ENCODE measurements at places on chromosomes 2 and 18.

DNA sequence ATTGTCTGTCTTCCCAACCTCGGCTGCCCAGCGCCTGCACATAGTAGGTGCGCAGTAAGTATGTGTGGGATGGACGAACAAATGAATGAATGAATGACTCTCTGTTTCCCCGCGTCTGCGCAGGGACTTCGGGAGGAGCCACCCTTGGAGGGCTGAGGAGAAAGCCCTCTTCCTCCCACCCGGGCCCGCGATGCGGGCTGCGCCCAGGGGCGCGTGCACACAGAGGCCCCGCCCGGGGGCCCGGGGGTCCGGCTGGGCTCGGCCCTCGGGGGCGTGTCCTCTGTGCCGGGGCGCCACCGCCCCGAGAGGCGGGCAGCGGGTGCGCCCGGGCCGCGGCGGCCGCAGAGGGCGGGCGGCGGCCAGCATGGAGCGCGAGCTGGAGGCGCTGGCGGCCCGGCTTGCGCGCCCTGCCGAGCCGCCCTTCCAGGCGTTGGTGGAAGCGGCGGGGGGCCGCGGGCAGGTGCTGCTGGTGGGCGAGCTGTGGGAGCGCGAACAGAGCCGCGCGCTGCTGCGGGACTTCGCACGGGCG lies at the start of gene C2orf72:
C2orf72 (plus strand) TSS at position 322 of the 529 bp plus-strand sequence; CDS start at position 365, 43 bp downstream.
- DNase-seq, result no peak

- DNase-seq, result no peak
Observed at GRCh38 chr2:155062250-155062921, 363.9 kb downstream of the KCNJ3 start.

DNA sequence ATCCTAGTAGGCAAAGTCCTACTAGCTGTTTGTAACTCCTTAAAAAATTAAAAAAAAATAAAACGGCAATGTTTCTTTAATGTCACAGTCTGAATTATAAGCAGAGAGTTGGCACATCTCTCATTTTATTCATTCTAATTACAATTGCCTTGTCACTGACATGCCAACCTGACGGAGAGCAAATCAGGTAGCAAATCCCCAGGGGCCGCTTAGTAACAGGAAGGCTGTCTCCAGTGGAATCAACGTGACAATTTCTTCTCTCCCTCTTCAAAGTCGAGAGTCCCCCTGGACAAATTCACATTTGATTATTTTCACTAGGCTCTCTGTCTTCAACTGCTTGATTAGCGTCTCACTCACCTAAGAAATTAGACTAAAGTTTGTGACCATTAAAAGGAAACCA lies 1598.9 kb upstream of the PIK3C3 start:
- DNase-seq, result no peak

DNA sequence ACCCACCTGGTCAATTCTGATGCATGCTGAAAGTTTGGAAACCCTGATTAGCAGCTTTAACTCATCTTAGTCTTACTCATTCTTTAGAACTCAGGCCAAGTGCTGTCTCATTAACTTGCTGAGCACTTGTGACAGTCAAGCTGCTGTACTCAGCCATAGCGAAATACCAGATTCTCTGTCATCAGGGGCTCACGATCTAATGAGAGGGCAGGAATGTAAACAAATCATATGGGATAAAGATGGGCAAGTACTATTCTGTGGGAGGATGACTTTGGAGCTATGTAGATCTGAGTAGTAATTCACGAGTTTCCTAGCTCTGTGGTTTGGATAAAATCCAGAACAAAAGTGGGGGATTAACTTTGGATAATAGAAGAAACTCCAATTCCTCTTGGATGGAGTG lies 376.6 kb downstream of the HRH4 start:
- no peak for DNase-seq

DNA sequence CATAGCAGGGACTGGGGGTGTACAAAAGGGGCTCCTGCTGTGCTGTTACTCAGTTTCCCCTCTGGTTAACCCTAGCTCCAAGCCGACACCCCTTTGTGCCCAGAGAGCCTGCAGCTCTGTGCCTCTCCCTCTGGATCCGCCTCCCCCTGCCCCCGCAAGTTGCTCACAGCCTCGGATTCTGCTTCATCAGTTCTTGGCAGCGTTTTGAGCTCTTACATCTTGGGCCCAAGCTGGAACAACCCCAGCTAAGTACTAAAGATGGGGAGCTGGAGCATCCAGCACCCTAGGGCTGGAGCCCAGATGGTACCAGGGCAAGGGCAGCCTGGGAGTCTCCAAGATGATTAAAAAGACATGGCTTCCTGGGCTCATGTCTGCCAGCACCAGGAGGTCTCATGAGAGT lies 40.7 kb downstream of the POMC start:
- no peak for DNase-seq

DNA sequence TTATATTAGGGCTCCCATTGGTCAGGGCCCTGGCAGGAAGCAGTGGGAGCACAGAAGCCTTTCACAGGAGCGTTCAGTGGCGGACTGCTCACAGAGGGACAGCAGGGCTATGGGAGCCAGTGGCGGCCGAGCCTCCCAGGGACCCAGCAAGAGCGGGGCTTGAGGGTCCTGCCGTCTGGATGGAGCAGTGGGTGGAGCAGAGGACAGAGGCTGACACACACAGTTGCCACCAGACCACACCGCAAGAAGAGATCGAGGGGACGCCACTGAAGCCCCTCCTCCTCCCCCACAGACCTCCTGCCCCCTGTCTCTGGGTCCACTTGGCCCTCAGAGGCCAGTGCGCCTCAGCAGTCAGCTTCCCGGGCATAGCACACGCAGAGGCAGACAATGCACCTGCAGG lies 39.3 kb downstream of the SALL3 start:
- no peak for DNase-seq

DNA sequence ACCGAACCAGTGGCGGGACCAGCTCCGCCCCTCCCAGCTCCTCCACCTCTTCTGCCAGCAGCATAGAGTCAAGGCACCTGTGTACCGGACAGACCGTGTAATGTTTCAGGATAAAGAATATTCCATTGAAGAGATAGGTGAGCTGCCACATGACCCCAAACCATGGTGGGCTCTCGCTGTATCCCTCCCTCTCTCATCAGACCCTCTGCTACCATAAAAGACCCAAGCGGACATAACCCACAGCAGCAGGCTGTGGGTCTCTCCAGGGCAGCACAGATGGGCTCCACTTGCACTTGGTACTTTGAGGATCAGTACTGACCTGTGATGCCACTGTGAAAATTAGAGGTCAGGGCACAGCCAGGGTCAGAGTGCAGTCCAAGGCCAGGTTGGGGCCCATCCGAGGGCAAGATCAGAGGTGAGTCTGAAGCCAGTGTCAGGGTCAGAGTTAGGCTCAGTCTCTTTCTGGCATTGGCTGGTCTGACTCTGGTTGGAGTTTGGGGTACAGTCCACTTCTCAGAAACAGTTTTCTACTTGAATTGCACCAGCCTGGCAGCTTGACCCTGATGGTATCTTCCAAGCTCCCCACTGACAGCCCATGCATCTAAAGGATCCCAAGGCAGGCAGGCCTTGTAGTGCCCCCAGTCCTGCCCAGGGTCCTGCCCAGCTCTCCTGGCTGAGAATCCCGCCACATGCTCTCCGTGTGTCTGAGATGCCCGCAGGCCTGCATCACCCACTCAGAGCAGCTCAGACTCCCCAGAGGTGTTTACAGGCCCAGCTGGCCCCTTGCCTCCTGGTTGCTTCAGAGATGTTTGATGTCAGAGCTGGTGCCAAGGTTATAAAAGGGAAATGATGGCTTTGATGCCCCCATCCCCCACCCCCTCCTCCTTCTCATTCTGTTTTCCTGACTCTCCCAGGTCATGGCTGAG lies 212.1 kb downstream of the DYSF start:
- no peak for DNase-seq

- no peak for DNase-seq
Observed at GRCh38 chr2:38830526-38831159, 45.1 kb downstream of the DHX57 start.

- DNase-seq, result no peak
Observed at GRCh38 chr2:197958592-197959150, 154.3 kb downstream of the PLCL1 start.

DNA sequence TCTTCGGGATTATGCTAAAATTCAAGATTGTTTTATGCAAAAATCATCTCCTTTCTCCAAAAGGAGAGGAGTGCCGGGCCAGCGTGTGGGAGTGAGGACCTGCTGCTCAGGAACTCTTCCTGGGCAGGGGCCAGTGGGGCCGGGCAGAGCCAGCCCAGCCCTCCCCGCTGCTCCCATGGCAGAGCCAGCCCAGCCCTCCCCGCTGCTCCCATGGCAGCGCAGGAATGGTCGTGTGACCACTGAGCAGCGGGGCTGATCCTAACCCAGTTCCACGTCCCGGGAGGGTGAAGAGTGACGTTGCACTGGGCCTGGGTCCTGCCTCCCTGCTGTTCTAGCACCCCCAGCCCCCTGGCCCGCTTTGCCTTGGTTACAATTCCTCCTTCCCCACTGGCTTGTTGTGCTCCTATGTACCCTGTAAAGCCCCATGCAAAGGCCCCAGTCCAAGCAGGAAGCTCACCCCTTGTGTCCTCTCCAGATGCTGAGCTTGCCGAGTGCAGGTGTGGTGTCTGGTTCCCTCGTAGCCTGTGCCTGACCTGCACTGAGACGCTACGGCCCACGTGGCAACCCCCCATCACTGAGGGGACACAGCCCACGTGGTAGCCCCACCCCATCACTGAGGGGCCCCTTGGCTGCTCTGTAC lies 11.4 kb upstream of the NEU4 start:
- no peak for DNase-seq

- DNase-seq, result no peak
Observed at GRCh38 chr18:46789088-46789487, 32.2 kb upstream of the ST8SIA5 start.

GRCh38 chr2:233714121-233714520 lies 1.4 kb downstream of the UGT1A5 start:
- no peak for DNase-seq

GRCh38 chr2:181607629-181608590 lies 49.0 kb downstream of the CERKL start:
- no peak for DNase-seq

DNA sequence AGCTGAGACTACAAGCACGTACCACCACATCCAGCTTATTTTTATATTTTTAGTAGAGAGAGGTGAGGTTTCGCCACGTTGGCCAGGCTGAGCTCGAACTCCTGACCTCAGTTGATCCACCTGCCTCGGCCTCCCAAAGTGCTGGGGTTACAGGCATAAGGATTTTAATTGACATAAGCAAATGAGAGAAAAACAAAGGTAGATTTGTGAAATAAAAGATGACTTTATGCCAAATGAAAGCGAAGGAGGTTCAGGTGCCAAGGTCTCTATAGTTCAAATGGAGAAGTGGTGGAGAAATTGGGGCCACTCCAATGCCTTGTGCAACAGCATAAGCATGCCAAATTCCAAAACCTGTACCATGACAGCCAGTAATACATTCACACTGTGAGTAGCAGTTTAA lies 180.6 kb downstream of the MREG start:
- no peak for DNase-seq

DNA sequence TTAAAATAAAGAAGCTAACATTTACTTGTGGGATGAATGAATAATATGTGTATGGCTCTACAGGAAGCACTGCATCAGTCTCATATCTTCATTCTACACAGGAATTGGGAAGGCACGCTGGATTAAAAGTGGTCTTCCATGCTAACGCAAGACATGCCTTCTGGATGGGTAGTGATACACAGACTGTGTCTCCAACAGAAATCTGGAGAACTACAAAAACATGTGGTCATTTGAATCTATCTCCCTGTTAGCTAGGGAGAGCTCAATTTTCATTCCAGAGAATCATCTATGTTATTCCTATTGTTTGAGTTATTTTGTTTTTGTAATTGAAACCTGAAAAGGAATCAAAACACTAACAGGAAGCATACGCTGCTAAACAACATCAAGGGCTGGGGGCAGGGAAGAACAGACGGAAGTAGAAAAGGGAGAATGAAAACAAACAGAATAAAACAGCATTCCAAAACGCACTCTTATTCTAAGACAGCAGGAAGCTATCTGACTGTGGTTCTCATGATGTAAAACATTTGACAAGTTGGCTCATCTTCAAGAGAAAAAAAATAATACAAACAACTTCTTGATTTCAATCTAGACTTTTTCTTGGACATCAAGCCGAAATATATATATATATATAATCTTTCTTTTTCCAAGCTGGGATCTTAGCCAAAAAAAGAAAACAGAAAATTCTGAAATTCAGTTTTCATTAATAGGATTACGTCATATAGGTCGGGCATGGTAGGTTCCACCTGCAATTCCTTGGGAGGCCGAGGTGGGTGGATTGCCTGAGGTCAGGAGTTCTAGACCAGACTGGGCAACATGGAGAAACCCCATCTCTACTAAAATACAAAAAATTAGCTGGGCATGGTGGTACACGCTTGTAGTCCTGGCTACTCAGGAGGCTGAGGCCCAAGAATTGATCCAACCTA lies 31.5 kb upstream of the ASNSD1 start:
- DNase-seq, result no peak

DNA sequence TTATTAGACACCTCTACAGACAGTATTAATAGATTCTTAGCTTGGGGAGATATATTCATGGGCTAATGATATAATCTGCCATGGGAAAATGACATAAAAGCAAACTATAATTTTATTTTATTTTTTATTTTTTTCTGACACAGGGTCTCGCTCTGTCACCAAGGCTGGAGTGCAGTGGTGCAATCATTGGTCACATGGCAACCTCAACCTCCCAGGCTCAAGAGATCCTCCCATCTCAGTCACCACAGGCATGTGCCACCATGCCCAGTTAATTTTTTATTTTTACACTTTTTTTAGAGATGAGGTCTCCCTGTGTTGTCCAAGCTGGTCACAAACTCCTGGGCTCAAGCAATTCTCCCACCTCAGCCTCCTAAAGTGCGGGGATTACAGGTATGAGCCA lies 39.3 kb downstream of the RTN4 start:
- DNase-seq, result no peak

DNA sequence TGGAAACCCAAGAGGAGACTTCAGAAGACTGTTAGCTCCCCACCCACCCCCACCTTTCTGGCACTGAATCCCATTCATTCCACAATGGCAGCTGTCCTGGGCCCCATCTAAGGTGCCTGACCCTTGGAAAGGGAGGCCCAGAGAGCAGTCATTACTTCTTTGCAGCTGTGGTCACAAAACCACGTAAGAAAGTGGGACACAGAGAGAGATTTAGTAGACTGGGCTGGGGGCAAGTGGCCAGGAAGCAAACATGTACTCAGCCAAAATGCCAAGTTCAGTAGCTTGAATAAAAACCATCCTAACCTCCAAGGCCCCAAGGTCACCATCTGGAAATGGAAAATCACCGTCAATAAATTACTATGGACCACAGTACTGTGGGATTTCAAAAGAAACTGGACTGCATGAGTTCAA lies 381.4 kb downstream of the TNS1 start:
- DNase-seq, result no peak

- no peak for DNase-seq
Observed at GRCh38 chr18:7158216-7158615, 40.6 kb upstream of the LAMA1 start.

DNA sequence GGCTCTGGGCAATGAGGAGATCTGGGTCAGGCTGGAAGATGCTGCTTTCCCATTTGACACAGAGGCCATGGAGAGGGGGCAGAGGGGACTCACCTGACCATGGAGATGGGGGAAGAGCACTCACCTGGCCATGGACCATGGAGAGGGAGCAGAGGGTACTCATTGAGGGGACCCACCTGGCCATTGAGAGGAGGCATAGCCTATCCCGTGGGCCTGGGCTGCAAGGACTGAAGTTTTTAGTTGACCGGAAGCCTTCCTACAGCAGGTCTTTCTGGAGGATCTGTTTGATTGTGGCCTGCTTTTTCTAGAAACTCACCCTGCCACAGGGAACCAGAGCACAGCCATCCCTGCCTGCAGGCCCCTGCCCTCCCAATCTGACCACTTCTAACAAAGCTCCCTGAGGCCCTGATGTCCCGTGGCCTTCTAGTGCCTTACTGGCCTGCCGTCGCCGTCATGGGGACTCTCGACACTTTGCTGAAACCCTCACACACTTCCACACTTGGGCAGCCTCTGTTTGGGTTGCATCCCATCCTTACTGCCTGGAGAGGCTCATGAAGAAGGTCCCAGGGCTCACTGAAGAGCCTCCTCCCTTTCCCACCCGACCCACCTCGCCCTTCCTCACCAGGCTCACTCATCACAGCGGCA lies 5.1 kb upstream of the PROM2 start:
- DNase-seq, result no peak

All from T-helper 17 cell (primary cell).